ENCODE measurements at places on chromosomes 2 and 18.
A peak's percentile ranks its signal among the peaks of the same experiment; 100 is the strongest.

DNA sequence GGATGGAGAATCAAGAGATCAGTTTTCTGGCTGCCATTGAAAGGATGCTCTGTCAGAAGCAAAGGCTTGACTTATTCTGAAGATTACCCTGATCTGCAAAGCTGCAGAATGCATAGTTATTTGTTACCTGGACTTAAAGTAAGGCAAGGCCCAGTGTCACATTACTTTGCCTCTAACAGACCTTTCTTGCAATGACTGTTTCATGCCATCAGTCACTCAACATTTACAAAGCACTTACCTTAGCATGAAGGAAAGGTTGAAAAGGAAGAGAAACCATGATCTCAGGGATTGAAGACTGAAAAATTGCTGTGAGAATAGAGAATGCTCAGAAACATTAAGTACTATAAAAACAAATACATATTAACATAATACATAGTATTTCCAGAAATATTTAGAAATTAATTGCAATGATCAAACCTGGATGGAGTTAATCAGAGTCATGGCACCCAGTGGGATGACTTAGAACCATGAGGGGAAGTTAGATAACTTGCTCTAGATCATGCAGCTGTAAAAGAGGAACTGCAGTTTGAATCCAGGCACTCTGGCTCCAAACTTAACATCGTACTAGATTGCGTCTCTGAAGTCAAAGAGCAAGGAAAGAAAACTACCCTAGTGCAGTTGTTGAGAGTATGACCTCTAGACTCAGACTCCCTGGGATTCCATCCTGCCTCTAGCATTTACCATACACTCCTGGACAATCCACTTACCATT lies 26.5 kb upstream of the FAM117B start:
- no peak for DNase-seq

- DNase-seq = no peak
Measured at GRCh38 chr18:12246849-12247808, 7.0 kb upstream of the CIDEA start.

- DNase-seq = no peak
Measured at GRCh38 chr2:132252894-132253264, 91.1 kb upstream of the ANKRD30BL start.

GRCh38 chr2:189179570-189179950 lies at the start of gene COL5A2:
COL5A2 (minus strand) TSS chr2:189179761; CDS start chr2:189179604, 157 bp downstream.
- no peak for DNase-seq

DNA sequence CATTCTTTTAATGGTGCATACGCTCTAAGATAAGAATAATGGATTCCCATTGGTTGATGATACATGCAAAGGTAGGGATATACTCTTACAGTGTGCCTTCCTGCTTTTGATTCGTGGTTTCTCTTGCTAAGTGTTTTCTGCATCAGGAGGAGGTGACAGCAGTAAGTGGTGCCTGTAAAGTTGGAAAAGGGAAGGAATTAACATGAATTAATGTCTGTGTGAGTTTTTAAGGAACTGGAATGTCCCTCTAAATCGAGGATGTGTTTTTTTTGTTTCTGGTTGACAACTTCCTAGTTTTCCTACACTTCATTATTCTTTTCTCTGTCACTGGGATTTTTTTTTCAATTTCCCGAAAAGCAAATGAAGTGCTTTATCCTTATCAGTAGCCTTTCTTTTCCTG lies 54.4 kb downstream of the CRIM1 start:
- no peak for DNase-seq

DNA sequence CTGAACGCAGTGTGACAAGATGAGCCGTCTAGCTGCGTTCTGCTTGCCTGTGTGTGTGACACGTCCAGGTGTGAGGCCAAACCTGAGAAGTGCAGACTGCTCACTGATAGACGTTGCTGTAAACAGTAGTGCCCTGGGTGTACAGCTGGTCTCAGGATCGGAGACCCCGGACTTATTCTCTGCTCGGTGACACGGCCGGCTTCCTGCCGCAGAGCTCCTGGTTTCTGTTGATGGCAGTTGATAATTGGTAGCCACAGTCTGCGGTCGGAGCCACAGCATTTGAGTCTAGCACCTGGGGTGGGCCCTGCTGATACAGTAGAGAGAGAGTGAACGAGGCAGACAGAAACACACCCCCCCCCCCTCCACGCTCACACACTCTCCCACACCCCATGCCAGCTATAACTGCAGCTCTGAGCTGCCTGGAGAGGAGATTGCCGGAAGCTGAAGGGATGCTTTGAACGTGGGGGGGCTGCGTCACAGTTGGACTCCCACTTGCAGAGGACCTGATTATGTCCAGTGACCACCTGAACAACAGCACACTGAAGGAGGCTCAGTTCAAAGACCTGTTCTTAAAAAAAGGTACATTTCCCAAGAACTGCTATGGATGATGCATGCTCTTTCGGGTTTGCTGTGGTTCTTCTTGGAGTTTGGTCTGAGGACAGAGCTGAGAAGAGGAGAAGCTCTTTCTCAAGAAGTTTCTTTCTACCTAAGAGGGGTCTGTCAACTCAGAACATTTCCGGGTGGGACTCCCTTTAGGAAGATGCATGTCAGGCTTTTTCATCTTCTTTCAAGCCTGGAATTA lies 114.0 kb downstream of the FAM210A start:
- DNase-seq = peak; percentile 12

GRCh38 chr2:182463760-182464159 lies 36.9 kb upstream of the PDE1A start:
- no peak for DNase-seq
